Midbrain (tissue), 1 donor: ENCODE measurements at places on chromosomes 2 and 18.
A peak's percentile ranks its signal among the peaks of the same experiment; 100 is the strongest.

- DNase-seq, result no peak
These were observed 53.7 kb upstream of the HDAC4 start for GRCh38 chr2:239454507-239454906.

DNA sequence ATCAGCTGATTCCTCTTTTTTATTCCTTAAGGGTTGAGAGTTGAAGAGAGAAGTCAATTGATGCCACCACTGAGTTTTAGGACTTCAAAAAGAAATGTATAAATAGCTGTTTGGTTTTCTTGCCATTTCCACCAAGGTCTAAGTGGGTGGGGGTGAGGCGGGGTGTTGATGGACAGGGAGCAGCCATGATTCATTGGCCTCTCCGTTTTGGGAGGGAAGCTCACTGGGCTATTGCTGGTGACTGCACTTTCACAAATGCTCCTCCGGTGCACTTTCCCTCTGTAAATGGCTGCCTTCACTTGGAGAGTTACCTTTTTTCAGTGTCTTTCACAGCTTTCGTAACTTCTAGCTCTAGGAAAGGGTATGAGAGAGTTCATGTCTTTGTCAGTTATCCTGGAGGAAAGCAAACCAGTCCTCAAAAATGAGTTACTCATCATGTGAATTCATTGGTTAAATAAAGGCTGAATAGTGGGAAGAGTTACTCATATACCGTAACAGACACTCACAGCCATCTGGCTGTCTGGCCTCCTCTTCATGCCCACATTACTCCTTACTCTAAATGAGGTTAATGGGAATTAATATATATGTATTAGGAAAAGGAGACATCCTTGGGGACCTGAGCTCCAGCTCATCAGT is 17.4 kb upstream of the CTAGE1 start:
- no peak for DNase-seq

DNA sequence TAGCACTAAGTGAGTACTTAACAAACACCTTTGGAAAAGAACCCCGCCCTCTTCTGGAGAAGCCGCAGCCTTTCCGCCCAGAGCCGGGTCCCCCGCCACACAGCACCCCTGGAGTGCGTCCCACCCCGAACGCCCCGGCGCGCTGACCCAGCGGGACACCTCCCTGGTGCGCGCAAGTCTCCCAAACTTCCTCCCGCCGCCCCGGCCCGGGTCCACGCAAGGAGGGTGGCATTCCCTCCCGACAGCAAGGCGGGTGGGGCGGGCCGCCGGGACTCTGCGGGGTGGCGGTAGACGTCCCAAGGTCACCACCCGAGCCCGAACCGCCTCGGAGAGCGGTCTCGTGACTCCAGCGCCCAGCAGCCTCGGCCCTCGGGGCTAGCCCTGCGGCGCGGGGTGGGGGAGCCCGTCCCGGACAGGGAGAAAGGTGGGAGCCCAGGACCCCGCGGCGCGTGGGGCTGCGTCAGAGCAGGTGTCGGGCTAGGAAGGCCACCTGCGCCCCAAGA is 598 bp downstream of the CCDC93 start:
- DNase-seq, result no peak

GRCh38 chr2:189751080-189751658 is 11.4 kb downstream of the OSGEPL1 start:
- DNase-seq, result peak; percentile 14

DNA sequence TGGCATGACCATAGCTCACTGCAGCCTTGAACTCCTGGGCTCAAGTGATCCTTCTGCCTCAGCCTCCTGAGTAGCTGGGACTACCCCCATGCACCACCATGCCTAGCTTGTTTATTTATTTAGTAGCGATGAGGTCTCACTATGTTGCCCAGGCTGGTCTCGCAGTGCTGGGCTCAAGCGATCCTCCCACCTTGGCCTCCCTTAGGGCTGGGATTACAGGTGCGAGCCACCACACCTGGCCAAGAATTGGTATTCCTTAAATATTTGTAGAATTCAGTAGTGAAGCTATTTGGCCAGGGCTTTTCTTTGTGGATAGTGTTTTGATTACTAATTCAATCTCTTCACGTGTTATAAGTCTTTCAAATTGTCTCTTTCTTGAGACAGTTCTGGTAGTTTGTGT is 56.0 kb downstream of the ODC1 start:
- no peak for DNase-seq

DNA sequence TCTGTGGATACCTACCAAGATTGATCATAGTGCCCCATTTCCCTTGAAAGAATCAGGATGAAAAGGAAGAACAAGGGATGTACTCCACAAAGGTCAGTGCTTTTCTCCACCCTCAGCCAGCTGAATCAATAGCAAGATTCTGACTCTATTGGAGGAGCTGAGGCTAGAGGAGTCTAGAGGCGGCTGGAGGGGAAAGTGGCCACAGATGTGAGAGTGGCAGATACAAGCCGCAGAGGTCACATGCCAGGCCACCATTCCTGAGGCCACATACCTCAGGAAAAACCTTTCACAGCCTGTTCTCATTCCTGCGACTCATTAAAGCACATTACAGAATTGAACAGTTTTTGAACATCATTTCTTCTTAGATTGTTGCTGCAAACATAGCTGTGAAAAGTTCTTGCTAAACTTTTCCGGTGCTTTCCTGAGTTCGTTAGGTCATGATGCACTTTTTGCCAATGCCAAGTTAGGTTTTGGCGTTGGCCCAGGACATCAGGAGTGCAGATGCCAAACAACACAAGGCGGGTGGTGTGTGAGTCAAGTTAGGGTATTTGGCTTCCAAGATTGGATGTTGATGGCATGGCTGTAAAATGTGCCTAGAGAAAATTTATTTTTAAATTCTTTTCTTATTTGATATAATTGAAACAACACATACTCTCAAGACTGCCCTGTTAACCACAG is 160.7 kb upstream of the SP5 start:
- no peak for DNase-seq

DNA sequence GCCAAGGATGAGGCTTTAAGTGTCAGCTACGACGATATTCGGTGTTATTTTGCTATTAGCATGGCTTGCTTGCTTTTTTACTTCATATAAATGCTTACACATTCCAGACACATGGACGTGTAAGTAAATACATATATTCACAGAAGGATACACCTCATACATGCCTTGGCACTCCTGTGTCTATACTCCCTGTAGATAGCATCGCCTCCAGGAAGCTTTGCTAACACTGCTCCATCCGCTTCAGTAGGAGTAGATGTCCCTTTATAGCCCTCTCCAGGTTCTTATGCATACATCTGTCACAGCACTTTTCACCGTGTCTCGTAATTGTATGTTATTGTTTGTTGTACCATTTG is 27.5 kb upstream of the KCTD1 start:
- no peak for DNase-seq

DNA sequence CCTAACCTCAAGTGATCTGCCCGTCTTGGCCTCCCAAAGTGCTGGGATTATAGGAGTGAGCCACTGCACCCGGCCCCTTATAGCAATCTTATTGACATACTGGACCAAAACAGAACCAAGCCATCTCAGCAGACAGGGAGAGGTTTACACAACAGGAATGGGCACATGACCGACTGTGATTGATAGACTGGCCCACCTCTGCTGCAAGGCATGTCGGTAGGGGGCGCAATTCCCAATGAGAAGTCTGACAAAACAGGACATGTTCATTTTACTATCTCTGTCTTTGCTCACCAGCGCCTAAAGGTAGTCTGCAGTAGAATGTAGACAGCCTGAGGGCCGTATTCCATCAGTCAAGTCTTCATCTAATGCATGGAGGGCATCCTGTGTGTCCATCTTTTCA is 2.0 kb downstream of the LYPD6B start:
- DNase-seq, result no peak

GRCh38 chr2:217789736-217790181 is 213.0 kb downstream of the TNS1 start:
- DNase-seq, result no peak

DNA sequence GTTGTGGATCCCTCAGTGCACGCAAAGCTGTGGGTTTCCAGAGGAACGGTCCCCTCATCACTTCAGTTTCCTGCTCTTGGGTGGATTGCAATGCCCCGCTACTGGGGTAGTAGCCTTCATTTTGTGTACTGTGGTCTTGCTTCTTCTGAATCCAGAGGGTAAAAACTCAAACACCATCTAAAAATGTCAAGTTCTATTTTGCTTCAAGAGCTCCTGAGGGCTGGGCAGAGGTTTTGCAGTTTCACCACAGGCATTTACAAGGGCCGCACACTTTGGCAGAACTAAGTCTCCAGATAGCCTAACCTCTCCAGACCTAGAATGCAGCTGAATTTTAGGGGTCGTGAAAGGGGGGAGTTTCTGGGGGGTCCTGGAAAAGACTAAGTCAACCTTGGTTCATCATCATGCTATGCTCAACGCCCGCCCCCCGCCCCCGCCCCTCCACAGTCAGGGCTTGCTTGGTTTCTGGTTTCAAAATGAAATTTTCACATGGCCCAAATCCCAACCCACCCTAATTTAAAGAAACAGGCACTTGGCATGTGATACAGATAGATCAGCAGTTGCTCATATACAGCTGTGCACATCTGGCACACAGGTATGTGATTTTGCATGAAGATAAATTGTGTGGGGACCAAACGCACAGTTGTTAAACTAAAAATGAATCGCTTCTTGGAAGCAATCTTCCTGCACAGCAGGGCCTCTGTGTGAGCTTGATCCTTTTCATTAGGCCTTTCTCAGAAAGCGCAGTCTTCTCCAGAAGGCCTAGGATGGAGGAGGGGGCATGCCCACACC is 329.6 kb downstream of the OSR1 start:
- no peak for DNase-seq

GRCh38 chr2:226782092-226782713 is 17.4 kb downstream of the IRS1 start:
- no peak for DNase-seq

DNA sequence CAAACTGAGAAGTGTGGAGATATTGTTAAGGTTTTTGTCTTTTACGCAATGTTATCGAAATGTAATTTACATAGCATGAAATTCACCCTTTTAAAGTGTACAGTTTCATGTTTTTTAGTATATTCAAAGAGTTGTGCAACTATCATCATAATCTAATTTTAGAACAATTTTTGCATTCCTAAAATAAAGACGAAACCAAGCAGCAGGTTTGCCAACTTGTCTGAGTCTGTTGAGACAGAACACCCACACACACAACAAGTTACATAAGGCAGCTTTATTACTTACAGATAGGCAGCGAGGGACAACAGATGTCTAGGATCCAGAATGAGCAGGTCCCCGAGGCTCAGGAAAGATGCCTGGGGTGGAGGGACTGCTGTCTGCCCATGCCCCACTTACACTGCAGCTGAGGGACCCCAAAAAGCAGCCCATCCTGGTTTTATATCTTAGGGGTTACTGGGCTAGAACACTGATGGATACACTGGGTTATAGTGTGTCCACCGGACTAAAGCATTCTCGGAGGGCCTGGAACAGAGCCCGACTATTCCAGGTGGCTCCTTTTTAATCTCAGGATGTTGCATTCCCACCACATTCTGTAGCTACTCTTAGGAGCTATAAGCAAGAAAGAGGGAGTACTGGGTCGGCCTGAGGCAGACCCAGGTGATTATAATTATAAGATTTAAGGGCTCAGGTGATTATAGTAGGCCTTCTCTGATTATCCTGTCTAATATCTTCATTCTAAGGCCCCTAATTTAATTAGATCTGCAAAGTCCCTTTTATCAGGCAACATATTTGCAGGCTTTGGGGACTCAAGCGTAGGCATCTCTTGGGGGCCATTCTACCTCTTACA is 150.2 kb upstream of the DOK6 start:
- no peak for DNase-seq

DNA sequence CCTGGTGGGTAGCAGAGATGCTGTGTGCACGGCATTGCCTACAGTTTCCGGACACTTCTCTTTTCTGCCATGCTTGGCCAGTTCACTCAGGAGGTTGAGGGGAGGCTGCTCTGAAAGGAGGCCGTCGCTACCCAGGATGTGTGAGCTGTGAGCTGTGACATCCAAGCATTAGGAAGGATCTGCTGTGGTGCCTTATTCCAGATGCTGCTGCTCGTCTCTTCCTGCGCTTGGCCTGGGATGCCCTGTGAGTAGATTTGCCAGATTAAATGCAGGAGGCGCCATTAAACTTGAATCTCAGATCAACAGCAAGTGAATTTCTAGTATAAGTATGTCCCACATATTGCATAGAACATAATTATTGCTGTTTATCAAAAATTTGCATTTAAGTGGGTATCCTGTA is 124.2 kb upstream of the SIX3 start:
- DNase-seq, result no peak

DNA sequence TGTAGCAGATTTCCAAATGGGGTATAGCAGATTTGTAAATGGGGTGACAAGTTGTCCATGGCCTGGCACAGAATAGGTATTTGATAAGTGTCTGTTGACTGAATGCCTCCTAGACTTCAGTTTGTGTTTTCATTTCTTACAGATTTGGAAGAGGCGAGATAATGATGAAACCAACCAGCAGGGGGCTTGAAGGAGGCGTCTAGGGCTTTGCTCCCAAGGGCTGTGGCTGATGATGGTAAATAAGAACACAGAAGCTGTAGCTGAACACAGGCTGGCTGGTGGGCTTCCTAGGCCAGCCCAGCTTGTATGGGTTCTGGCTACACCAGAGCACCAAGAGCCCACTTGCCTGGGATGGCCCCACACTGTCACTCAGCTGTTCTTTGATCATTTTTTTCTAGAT is 19.4 kb downstream of the SFTPB start:
- DNase-seq, result no peak

GRCh38 chr2:118443596-118443995 is 355.3 kb downstream of the INSIG2 start:
- DNase-seq, result no peak

GRCh38 chr18:78859686-78860085 is 119.9 kb upstream of the SALL3 start:
- no peak for DNase-seq

DNA sequence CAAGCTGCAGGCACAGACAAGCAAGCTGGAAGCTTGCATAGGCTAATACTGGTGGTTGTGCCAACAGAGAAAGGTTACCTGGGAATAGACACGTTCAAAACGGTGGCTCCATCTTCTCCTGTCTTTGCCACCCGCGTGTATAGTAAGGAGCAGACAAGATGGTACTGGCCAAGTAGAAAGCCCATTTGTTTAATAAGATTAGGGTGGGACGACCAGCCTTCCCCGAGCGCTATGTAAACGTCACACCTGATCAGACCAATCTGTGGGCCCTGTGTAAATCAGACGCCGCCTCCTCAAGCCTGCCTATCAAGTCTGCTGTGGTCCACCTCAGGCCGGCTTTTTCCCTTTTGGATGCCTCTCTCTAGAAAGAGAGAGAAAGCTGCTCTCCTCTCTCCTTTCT is 189.2 kb downstream of the LAMA1 start:
- no peak for DNase-seq

DNA sequence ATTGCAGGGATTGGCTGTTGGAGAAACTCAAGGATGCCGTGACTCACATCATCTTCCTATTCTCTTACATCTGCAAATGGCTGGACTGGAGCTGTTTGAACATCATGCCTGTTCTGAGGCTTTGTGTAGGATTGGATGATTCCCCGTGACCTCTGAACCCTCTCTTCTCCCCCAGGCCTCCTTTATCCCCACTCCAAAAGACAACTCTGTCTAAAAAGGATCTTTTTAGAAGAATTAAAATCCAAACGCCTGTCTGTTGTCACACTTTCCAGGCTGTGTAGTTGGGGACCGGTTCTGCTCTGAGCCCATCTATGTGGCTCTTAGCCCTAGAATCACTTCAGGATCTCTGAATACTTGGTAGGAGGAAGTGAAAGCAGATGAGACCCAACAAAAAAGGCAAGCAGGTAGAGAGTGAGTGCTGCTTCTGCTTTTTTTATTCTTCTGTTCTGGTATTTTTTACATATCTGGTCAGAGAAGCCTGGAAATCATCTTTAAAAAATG is 565 bp downstream of the SP140 start:
- peak; percentile 6 for DNase-seq

- DNase-seq, result no peak
These were observed 347.6 kb upstream of the VRK2 start for GRCh38 chr2:57698935-57699449.
